Bone marrow (tissue), 2 donors: ENCODE measurements at places on chromosomes 12 and 14.

DNA sequence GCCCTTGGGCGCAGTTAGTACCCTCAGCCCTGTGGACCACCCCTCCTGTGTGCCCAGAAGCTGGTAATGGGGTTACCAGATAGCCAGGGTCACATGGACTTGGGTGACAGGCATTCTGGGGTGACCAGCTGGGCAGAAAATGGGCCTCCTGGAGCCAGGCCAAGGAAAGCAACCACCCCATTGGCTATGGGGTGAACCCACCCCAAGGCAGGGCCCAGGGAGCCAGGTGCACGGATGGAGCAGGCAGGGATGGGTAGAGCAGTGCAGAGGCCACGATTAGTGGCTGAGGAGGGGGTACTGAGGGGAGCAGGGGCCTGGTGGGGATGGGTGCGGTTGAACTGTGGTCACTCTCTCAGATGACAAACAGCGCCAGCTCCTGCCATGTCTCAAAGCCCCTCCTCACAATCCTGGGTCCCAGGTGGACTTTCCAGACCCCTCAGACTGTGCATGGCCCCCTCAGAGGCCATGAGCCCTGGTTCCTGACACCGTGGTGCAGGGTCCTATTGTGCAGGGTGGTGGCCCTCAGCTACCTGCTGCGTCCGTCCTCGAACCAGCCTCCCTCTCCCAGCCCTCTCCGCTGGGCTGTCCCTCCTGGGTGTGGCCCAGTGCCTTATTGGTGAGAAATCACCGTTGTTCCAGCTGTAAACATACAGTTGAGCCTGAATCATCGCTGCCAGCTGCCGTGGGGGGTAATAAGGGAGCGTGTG, 23.4 kb upstream of the BEGAIN start:
- no peak for DNase-seq

- DNase-seq, result no peak
Measured at GRCh38 chr14:32764131-32764530, 174.5 kb upstream of the NPAS3 start.

DNA sequence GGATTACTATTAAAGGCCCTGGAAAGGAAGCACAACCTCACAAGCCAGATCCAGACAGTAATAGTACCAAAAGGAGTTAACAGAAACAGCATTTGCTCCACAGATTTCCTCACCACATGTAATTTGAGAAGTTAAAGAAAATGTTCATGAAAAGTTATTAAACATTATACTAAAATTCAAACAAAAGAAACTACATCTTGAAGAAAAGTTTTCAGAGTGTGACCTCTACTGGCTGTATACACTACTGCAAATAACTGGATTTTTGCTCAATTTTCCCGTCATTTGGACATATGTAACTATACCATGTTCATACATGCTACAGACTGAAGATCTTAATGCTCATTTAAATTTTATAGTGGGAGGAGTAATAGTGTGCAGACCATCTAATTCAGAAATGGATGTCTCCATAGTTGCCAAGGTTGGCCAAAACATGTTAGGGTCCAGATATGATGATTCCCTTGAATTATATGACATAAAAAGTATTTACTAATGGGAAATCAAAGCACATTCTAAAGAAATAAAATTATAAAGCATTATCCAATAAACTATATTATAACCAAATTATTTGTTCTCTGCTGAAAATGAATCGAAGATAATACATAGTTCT, 5.6 kb downstream of the KRR1 start:
- peak; percentile 34 for DNase-seq

DNA sequence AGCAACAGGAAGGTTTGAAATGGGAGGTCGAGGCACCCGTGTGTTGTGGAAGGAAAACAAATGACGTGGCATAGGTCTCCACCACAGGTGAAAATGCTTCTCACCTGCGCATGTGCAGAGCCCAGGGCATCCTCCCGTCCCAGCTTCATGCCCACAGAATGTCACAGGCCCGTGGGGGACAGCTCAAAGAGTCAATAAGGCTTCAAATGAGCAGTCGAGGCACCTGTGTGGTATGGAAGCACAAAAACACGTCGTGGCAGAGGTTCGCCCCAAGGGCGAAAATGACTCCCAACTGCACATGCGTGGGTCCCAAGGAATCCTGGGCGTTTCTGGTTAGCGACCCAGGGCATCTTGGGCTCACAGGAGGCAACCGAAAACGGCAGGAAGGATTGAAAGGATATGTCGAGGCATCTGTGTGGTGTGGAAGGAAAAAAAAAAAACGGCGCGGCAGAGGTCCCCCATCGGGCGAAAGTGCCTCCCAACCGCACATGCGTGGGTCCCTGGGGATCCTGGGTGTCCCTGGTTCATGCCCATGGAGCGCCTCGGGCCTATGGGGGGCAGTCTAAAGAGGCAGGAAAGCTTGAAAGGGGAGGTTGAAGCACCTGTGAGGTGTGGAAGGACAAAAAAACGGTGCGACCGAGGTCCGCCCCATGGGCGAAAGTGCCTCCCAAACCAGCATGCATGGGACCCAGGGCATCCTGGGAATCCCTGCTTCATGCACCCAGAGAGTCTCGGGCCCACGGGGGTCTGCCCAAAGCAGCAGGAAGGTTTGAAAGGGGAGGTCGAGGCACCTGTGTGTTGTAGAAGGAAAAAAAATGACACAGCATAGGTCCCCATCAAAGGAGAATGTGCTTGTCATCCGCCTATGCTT, 578.5 kb downstream of the ALG10 start:
- DNase-seq, result no peak

GRCh38 chr12:73902260-73902659, 635.4 kb upstream of the ATXN7L3B start:
- DNase-seq, result no peak

DNA sequence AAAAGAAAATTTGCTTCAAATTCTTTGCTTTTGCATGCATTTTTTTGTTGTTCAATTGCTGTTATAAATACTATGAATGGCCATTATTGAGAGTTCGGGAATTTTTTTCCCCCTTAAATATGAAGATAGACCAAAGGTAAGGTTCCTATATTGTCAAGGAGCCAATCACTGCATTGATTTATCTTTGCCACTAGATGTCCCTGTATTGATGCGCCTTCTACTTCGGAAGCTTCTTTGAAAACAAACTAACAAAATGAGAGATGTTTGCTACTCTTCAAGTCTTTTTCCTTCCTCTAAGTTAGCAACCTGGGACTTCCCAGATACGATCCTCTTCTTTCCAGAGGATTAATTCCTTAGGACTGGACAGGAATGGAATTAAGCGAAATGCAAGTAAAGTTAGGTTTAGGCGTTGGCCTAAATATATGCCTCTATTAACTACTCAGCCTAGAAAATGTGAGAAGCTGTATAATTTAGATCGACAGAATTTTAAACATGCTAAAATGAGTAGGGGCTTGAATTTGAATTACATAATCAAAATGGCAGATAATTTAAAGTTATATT, 318.1 kb downstream of the AEBP2 start:
- DNase-seq, result no peak

DNA sequence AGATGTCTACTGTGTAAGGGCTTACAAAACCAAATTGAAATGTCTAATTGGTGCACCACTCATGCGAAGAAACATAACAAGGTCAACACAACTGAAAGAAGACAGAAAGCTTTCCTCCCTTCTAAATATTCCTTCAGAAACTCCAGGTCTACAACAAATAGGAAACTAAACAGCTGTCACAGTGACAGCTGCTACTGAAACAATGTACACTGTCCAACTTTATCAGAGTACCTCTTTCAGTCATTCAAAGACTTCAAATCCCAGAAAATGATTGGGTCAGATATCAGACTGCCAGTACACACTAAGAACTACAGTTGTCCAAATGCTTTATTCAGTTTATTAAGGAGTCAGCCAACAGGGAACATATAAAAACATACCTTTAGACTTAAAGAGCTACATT, 35.2 kb downstream of the CEP128 start:
- no peak for DNase-seq

- no peak for DNase-seq
Measured at GRCh38 chr14:58106446-58106845, 45.6 kb downstream of the ARMH4 start.

DNA sequence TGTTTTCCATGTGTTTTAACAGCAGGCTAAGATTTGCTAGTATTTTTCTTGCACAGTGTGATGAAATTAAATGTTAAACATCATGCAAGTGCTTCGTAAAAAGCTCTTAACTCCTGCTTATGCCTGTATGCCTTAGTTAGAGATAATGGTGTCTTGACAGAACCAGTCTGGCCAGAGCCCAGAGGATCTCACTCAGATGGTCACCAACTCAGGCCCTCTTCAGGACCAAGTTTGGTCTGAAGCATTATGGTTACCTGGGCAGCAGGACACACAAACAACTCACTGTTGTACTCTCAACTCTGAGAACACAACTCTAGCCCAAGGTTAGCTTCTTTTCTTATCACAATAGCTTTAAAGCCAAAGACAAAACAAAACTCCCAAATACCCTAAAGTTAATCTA, 115.4 kb downstream of the KIF21A start:
- no peak for DNase-seq

DNA sequence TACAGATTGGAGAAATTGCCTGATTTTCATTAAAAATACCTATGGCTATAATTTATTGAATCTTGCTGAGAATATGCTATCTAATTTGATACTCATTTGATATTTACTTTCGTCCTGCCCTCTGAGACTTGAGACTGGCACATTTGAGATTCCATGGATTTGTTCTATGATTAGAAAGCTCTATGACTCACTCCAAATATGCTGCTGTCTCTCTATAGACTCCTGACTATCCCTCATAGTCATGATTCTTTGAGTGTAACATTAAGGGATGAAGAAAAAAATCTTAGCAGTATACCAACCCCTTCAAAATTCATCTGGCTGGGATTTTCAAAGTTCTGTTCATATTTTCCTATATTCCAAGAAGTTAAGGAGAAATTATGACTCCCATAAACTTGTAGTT, 191.9 kb downstream of the LRIG3 start:
- no peak for DNase-seq

- DNase-seq, result no peak
Measured at GRCh38 chr12:75661908-75662307, 150.5 kb upstream of the KRR1 start.

- DNase-seq, result no peak
Measured at GRCh38 chr14:103543721-103544387, 14.9 kb downstream of the TRMT61A start.

DNA sequence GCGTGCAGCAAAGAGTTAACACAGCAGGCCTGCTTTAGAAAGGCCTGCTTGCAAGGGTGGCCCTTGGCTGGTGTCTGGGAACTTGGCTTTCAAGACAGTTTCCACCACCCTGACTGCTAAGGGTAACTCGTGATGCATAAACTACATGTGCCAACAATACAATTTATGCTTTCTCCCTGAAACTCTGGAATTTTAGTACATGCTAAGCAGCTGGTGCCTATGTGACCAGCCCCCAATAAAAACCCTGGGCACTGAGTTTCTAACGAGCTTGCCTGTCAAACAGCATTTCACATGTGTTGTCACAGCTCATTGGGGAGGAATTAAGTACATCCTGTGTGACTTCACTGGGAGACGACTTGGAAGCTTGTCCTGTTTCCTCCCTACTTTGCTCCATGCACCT, 133.1 kb downstream of the SLC5A8 start:
- DNase-seq, result no peak

DNA sequence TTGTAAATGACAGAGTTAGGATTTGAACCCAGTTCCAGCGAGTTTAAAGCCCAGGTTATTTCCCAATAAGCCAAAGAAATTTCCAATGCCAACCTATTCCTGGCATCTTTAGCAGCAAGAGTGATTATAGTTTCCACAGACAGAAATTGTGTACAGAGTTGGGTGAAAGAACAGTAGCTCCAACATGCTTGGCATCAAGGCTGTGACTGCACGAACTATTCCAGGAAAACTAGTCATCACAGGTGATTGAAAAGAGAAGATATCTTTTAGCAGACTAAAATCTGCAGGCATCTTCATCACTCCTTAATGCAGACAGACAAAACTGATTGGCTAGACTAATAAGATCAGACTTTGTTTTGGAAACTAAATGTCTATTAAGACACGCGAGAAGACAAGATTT, 262.7 kb upstream of the PLEKHG7 start:
- DNase-seq, result no peak

GRCh38 chr14:86013641-86014040, 483.7 kb downstream of the FLRT2 start:
- DNase-seq, result no peak

DNA sequence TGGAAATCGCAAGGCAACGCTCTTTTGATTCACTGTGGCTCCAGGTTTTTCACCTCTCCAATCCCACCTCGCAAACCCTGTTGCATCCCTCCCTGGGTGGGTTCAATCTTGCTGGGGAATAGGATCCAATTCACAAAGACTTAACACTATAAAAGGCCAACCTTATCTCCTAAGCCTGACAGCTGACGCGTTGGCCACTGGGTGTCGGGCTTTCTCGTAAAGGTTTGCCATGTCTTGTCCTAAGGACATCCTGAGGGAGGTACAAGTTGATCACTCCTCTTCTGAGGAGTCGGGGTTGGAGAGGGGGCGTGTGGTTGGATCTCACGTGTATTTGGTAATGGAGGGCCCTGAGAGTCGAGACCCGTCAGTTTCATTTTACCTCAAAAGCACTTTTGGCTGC, 112.6 kb upstream of the FZD10 start:
- DNase-seq, result no peak

DNA sequence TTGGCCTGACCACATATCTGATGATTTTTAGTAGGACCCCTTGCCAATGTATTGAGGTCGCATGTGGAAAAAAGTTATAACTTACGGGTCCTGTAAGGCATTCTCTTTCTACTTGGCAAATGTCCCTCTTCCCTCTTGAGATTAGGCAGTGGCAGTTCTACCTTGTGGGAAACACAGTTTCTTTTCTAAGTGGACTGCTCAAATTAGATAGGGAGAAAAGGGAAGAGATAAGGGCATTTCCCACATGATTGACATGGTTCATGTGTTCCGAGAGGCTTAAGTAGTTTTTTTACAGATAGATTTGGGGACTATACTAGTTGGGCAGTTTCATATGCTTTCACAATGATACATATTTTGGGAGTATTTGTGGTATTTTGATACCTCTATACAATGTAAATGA, 154.7 kb downstream of the FBXL14 start:
- no peak for DNase-seq

DNA sequence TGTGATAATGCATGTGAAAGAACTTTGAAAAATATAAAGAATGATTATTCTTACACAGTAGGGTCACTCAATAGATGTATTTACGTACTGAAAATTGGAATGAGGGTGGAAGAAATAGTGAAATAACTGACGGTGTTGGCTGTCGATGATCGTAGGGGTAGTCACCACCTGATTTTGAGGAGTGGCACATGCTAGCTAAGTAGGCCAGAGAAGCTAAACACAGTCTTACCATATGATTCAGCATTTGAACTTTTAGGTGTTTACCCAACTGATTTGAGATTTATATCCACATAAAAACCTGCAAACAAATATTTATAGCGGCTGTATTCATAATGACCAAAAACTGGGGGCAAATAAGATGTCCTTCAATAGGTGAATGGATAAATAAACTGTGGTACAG, 47.6 kb upstream of the HIF1A start:
- DNase-seq, result no peak
